Stimulated activated naive B cell treated with anti-CD40 and anti-IgM and Interleukin-4, amounts not matched to agents 10 μg/mL and 1 μg/mL and 100 μg/mL, for 72 hours (primary cell): ENCODE measurements at places on chromosomes 3 and 15.

GRCh38 chr3:13419505-13420044, 547 bp downstream of the NUP210 start:
- peak; percentile 60 for DNase-seq

DNA sequence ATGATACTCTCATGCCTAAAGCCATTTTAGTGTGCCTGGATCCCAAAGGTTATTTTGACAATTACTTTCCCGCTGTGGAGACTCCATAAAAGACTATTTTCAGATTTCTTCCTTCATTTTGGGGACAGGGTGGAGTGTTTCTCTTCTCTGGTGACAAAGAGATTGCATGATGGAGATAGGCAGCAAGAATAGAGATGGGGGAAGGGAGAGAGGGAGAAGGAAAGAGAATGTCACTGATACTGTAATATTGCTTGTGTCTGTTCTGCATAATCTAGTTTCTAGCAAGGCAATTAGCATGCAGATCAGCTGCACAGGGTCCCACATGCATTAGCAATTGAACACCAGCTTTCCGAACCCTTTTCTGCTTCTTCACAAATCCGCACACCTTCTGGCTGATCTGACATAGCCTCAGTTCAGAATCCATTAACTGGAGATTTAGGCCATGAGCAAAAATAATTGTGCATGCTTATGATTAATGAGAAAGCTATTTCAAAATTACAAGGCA, 222.4 kb downstream of the OXSM start:
- no peak for DNase-seq

DNA sequence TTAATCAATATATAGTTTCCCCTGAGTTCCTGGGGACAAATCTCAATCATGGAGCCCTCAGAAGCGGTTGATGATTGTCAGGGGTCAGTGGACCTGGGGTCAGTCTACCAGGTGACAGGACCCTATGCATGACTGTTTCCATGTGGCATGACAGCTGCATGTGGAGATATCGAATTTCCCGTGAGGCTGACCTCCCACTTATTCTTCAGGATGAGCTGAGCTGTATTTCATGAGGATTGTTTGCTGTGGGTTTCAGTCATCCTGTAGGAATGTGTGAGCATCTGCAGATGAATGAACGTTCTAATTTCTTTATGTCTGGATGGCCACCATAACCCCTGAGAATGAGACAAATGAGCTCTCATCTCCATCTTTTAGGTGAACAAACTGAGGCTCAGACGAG, 93.0 kb upstream of the HES1 start:
- no peak for DNase-seq

GRCh38 chr3:170603770-170604510, 18.1 kb upstream of the SLC7A14 start:
- no peak for DNase-seq

DNA sequence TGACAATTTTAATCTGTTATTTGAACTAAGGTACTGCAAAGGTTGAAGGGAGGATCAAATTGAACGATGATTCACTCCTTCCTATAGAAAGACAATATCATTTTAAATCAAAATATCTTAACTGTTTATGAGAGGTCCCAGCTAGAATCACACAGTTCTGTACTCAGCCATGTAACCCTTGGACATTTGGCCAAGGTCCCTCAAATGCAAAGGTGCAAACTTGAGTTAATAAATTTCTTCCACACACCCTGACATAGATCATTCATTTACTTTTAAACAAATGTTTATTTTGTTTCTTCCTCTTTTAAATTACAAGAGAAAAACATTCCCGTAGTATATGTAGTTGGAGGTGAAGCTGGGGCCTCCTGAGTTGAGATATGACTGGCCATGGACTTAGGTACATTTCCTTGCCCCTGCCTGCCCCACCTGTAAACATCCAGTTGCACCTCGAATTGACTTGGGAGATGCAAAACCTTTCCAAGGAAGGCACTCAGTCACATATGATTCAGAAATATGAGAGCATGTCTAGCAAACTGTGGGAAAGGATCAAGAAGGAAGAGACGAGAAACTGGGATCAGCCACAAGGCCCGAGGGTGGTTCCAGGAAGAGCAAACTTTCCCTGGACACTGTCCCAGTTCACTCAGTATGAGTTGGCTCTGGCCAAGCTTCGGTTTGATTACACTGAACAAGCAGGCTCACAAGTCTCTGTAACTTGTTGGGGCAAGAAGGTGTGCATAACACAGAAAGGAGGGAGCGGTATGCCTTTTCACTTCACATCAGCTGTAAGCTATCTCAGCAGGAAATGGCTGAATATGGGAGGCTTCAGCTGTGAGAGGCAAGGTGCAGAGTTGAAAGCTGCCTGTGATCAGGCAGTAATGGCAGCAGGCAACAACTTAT, 6.7 kb downstream of the TNFSF10 start:
- no peak for DNase-seq

DNA sequence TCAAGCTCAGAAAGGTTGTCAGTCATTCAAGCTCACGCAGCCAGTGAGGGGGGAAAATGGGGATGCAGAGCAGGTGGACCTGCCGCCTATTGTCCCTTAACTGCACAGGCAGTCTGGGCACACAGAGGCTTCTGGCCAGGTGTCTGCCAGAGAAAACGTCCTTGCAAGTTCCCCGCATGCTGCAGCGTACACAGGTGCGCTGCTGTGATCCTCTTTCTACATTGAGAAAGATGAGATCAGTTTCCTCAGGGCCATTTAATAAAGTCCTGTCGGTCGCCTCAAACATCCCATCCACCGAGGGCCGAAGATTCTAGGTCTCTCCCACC, 445 bp upstream of the TSEN2 start:
- peak; percentile 6 for DNase-seq

GRCh38 chr3:1661839-1662238, 436.8 kb upstream of the CNTN4 start:
- no peak for DNase-seq

GRCh38 chr3:113783980-113784379, 37.1 kb downstream of the ATP6V1A start:
- no peak for DNase-seq

GRCh38 chr3:169232863-169233262, 430.6 kb downstream of the MECOM start:
- no peak for DNase-seq

DNA sequence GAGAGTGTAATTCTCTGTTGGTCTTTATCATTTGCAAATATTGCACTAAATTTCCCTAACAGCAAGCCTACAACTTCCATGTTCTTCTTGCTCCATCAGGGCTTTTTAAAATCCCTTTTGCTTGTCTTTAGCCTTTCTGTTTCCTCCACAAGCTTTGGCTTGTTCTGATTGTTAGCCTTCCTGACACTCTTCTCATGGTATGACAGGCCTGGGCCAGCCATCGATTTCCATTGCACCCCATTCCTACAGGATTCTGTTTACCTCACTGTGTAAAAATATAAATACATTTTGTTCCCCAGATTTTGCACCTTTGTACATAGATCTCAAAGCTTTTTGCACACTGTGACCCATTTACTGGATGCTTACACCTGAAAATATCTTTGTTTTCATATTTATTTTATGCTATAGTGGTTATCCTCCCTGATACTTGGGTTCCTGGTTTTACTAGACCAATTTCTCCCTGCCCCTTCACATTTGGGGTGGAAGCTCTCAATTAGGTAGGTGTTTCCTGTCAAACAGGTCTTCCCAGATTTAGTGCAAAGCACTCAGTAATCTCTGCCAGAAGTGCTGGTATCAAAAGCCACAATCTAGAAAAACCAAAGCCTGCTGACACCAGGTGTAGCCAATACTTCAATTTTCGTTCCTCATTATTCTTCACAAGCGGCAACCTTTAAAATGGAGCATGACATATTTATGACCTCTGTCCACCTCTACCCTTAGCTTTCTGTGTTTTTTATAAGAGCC, 57.9 kb upstream of the PPP2R3A start:
- no peak for DNase-seq

DNA sequence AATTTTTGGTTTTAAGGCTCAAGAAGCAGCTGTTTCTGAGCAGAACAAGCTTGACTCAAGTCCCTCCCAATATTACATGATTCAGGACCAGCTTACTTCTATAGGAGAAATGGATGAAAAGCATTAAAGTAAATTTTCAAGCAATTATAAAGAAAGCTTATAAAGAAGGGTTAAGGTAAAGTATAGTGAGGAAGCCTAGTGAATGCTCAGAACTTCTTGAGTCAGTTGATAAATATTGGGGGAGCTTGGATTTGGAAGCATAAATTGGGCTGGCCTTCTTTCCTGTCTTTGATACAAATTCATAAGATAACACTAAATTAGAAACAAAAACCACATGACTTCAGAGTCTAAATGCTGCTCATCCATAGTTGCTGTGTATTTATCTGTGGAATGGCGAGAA, 156.0 kb downstream of the CHL1 start:
- DNase-seq: no peak

DNA sequence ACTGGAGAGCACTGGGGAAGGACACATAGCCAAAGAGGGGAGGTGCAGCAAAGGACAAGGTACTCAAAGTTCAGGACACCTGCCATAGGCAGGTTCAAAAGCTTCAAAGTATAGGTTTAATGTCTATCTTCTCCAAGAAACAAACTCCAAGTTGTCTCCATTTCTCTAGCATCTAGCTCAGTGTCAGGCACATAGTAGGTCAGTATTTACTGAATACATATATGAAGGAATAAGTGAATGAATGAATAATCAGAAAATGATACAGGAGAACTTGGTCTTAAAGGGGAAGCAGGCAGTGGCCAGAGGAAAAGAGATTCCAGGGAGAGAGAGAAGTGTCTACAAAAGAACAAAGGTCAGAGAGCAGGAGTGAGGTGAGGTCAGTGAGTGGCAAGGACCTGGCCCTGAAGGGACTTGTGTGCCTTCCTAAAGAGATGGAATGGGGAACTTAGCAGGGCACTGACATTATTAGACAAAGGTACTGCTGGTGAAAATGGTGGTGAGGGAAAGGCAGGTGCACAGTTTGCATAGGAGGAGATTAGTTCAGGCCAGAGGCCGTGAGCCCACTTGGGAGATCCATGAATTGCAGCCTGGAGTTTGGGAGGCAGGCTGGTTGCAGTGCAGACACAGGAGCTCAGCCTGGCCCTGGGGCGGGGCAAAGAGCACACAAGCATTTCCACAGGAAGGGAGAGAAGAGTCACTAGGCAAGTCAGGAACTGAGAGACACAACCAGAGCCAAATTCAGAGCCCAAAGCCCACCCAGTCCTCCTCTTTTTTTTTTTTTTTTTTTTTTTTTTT, 21.4 kb downstream of the TBC1D2B start:
- DNase-seq: no peak
